ENCODE measurements at places on chromosomes 13 and 19.

- DNase-seq = no peak
These were observed 67.1 kb downstream of the NUFIP1 start for GRCh38 chr13:44921931-44922758.

DNA sequence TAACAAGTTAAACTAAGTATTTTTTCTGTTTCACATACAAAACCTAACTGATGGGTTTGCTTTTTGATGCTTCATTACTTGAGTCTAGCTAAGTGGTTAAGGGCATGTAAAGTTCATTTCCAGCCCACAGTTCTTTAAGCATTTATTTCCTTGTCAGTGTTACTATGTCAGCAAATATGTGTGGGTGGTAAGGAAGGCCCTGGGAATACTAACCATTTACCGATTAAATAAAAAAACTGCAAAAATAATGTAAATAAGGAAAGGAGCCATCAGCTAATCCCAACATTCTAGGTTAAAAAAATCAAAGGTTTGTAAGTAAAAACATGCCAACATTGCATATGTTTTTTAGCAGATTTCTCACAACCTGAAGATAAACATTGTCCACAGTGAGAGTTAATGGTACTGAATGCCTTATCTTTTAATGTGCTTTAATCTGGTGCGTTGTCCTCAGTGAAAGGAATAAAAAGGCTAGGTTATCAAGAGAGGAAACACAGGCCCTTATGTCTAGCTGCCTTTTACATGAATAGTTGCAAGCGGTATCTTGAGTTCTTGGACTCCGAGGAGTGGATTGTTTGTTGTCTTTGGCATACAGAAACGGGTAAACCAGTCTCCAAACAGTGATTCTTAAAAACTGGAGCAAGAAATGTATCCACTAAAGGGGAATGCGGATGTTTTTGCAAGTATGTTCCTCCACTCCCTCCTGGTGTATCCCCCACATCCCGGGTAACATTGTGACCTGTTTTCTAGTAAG, 949.6 kb upstream of the SLC10A2 start:
- no peak for DNase-seq

DNA sequence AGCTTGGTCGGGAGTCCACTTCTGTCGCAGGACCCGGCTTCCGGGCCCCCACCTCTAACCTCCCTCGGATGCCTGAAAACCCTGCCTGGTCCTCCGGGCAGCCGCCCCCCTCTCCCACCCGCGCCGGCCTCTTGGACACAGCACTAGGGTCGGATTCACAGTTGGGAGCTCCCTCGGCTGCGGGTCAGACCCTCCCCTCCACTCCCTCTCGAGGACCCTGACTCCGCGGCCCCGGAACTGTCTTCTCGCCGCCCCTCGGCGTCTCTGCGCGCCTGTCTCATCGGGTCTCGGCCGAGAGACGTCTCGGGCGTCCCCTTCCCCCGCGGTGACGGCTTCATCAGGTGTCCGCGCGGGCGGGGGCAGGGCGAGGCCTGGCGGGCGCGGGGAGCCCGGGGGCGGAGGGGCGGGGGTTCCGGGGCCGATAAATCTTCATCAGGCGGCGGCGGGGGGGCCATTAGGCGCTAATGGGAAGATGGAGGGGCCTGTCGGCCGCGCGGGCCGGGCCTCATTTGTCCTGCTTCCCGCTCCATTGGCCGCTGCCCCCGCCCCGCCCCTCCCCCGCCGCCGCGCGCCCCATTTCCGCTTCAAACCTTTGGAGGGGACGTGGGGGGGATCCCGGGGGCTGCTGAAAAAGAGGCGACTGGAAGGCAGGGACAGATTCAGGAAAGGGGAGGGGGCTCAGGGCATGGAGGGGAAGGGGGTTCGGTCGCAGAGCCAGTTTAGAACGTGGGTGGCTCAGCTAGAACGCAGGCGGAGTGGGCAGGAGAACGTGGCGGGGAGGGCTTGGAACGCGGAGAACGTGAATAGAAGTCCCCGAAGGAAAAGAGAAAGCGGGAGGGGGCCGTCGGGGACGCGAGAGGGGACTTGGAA, 11.8 kb upstream of the ERFL start:
- DNase-seq = peak; percentile 59

- DNase-seq = no peak
These were observed 285.4 kb upstream of the GPC6 start for GRCh38 chr13:92941167-92941566.

GRCh38 chr19:33192010-33192409, 2.1 kb upstream of the LRP3 start:
- DNase-seq = no peak

DNA sequence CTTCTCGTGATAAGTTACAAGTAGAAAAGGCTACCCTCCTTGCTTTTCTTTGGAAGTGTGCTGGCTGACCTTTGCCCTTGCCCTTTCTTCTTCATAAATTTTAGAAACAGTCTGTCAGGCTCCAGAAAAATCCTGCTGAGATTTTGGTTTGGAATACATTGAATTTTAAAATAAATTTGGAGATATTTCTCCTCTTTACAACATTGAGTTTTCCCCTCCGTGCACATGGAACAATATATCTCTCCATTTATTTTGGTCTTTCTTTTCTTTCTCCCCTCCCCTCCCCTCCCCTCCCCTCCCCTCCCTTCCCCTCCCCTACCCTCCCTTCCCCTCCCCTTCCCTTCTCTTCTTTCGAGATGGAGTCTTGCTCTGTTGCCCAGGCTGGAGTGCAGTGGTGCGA, 8.6 kb downstream of the KLK4 start:
- DNase-seq = no peak

DNA sequence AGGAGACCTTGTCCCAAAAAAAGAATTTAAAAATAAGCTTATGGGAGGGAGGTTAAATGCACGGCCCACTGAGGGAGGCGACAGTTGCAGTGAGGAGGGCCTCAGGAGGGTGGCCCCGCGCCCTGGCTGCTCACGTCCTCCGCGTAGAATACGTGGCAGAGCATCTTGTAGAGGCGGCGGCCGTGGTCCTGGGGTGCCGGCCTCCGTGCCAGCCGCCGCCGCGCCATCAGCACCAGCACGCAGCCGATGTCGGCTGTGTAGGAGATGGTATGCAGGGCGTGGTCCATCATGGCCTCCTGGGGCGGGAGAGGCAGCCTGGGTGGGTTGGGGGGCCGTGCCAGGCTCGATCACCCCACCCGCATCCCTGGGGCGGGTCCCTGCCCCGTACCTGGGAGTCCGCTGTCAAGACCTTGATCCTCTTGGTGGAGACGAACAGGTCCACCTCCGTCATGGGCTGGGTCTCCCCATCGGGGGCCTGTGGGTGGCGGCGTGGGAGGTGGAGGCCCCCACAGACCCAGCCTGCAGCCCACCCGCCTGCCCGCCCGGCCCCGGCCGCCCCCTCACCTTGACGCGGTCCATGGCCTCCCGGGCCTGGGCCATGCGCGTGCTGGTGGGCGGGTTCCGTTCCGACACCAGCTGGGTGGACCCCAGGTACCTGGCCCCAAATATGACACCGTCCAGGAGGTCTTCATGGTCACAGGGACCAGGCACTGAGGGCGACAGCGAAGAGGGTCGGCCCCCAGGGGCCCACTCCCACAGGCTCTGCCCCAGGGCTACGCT, 7.7 kb downstream of the APBA3 start:
- no peak for DNase-seq

DNA sequence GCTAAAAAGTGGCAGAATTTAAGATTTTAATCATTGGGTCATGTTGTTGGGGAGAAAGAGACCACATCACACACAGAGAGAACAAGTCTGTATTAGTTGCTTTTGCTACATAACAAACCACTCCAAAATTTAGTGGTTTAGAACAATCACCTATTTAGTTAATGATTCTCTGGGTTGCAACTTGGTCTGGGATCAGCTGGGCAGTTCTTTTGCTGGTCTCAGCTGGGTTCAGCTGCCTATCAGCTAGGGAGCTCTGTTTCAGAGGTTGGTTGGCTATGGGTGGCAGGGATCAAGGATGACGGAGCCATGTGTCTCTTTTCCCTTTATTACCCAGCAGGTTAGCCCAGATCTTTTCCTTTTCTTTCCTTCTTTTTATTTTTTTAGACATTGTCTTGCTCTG, 8.9 kb downstream of the PINLYP start:
- DNase-seq = no peak

DNA sequence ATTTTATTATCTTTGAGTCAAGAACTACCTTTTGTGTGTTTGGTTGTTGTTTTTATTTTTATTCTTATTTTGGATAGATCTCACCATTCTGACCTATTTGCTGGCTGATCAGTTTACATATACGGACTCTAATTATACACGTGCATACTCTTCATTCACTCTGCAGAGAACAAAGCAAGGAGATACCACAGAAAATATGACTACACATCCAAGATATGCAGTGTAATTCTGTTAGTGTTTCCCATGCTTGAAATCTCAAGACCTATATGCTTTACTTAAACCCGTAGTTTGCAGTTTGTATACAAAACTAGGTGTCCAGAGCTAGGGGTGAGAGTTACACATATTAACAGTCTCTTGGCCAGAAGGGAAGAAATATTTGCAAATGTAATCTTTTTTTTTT, 205.5 kb downstream of the DCLK1 start:
- no peak for DNase-seq

GRCh38 chr19:4580021-4580901, 20.8 kb upstream of the SEMA6B start:
- no peak for DNase-seq

DNA sequence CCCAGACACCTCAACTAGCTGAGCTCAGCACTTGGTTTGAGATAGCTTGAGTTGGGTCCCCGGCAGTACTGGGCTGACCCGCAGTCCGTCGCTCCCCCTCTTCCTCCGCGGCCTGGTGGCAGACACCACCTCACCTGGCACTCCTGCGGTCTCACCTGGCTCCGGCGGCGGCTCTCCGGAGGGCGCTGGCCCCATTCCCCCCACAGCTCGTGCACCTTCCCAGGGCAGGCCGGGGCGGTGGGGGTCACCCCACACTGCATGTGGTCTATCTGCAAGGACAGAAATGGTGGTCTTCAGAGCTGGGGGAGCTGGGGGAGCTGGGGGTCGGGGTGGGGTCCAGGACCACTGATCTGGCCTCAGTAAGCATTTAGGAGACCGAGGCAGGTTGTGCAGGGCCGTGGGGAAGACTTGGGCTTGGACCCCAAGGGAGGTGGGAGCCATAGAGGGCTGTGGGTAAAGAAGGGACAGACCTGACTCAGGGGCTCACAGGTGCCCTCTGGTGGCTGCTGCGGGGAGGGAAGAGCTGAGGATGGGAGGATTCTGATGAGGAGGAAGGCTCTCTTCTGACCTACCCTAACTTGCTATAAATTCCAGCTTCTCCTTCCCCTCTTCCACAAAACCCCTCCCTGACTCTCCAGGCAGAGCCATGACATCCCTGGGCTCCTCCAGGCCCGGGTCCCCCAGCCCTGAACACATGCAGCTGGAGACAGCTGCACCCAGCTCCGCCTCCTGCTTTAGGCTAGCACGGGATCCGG, 6.7 kb upstream of the PLIN4 start:
- peak; percentile 65 for DNase-seq

GRCh38 chr19:7729211-7729610, 2.7 kb downstream of the CLEC4G start:
- no peak for DNase-seq

DNA sequence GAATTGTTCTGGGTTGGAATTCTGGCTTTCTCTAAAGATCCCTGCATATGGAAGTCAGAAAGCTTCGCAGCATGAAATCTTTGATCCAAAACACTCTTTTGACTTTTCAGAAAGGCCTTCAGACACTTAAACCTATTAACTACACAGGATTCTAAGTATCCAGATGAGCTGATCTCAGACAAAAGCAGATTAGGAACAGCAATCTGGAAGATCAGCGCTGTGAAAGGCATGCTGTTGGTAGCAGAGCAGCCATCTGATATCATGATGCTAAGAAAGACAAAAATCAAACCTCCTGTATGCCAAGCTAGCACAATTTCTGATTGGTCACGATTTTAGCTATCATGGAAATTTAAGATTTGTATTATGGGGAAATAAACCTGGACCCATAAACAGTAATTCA, 589.9 kb downstream of the GPC5 start:
- DNase-seq = no peak

- DNase-seq = no peak
These were observed 332.4 kb downstream of the FOXO1 start for GRCh38 chr13:40334031-40334430.

GRCh38 chr19:21221693-21222092, 79.9 kb downstream of the ZNF431 start:
- DNase-seq = no peak

DNA sequence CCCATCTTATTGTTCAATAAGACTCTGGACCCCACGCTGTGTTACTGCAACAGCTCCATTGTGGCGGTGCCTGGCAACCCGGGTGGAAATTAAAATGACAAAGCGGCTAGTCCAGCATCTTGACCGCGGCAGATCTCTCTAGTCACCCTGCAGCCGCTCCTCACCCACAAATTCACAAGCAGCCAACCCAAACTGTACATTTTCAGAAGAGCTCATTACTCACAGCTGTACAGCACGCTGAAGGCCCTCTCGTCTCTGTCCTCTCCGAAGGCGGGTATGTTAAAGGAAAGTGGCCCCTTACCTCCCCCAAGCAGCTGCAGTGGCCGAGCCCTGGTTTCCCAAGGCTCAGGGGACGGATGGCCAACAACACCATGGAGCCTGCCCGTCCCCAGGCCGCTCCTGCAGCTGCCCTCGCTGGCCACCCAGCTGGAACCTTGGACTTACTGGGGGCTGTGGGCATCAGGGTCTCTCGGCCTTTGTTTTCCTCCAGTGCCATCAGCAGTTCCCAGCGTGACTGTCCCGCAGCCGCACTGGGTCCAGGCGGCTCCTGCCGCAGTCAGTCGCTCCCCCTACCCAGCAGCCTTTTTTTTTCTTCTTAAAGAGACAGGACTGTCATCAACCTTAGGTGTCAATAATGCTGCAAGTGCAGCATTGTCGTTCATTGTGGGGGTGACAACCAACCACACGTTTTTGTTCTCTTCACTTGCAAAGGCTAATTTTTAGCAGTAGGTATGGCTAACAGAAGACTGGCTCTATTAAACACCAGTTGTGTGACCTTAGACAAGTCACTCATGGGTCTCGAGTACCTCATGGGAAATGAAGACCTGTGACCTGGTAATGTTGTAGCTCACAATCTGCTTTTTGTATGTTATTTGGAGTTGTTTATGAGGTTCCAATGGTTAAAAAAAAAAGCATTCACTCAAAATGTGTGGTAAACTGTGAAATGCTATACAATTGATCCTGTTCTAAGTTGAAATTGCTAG, at the start of gene SACS:
Gene SACS, minus strand, starts transcription at position 532 of the 983 bp plus-strand sequence. CDS start 22,463 bp downstream, outside the sequence.
- no peak for DNase-seq

DNA sequence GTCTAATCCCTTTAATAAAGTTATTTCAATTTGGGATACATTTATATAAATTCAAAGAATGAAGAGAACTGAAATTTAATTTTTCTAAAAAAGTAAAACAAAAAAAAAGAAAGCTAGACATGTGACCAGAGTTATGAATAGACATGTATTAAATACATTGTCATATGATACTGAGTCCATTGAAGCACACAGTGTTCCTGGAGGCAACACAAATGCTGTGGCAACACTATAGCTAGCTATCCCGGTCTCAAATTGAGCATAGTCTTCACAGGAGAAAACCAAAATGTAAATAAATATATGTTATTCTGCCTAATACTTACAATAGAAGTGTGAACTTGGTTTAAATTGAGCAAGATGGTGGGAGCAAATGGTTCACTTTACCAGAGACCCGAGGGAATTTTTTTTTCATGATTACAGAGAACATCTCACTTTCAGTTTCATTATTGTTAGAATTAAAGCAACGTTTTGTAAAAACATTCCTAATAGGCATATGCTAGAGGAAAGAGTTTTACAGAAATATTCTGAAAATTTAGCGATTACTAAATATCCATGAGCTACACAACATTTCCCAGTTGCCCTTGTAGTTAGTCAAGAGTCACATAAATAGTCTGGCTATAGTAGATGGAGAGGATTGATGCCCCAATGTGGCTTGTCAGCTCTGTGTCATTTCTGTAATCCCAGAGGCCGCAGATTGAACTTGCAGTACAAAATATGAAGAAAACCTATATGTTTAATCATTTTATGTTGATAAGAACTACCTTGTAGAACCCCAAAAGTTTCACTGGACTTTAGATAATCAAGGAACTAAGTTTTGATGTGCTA, 775.7 kb upstream of the SPRY2 start:
- no peak for DNase-seq

Measured in stimulated activated naive CD8-positive, alpha-beta T cell treated with anti-CD3 and anti-CD28 coated beads, Interleukin-15, amount 100 ng/mL, for 72 hours (primary cell).